Effector memory CD8-positive, alpha-beta T cell (primary cell): ENCODE measurements at places on chromosomes 2 and 18.

- no peaks in the 10 kb centered on the region for H3K4me1 ChIP-seq
- H3K36me3 ChIP-seq, result no peaks in the 10 kb centered on the region
- no peak overlapping the region for H3K27ac ChIP-seq
- H3K27me3 ChIP-seq, result peaks cover 19% of the 10 kb centered on the region
- no peak for DNase-seq
- H3K4me3 ChIP-seq, result no peak overlapping the region
These were observed 81.8 kb downstream of the C1QL2 start for GRCh38 chr2:119076713-119077112.

DNA sequence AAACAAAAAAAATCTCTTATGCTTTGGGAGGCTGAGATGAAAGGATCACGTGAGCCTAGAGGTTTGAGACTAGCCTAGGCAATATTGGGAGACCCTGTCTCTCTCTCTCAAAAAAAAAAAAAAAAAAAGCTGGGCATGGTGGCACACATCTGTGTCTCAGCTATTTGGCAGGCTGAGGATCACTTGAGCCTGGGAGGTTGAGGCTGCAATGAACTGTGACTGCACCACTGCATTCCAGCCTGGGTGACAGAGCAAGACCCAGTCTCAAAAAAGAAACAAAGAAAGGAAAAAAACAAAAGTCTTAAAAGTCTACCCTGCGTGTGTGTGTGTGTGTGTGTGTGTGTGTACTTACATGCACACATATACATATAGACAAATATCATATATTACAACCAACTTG is 25.3 kb upstream of the OR6B3 start:
- H3K36me3 ChIP-seq, result no peaks in the 10 kb centered on the region
- H3K27ac ChIP-seq, result no peak overlapping the region
- no peak for DNase-seq
- no peaks in the 10 kb centered on the region for H3K4me1 ChIP-seq

DNA sequence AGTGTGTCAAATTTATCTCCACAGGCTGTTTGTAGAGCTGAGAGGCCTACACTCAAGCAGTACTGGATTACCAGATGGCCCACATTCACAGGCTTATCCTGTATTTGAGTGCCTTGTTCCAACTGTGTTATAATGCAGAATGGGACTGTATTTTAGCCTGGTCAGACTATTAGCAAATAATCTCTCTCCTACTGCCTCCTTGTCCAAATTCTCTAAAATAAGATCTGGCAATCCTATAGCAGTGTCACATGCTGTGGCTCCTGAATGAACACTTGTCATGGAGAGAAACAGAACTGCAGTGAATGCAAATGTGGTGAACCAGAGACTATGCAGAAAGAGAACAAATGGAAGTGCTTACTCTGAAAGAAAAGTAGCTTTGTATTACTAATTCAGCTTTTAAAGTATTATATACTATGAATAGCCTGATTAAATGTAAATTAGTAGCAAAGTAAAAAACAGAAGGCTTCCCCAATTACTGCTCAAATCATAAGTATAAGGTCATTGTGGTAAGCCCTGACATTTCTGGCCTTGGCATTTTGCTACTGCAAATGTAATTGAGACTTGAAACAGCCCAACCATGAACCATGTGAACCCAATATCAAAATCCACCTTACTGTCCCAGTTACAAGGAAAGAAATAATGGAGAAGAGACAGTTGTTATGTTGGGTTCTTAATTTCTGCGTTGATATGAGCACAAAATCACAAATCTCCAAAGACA is 80.0 kb downstream of the MAP4K3 start:
- no peak for DNase-seq
- H3K27ac ChIP-seq, result no peak overlapping the region
- no peak overlapping the region for H3K4me3 ChIP-seq
- no peaks in the 10 kb centered on the region for H3K4me1 ChIP-seq
- no peaks in the 10 kb centered on the region for H3K36me3 ChIP-seq
- no peaks in the 10 kb centered on the region for H3K27me3 ChIP-seq

DNA sequence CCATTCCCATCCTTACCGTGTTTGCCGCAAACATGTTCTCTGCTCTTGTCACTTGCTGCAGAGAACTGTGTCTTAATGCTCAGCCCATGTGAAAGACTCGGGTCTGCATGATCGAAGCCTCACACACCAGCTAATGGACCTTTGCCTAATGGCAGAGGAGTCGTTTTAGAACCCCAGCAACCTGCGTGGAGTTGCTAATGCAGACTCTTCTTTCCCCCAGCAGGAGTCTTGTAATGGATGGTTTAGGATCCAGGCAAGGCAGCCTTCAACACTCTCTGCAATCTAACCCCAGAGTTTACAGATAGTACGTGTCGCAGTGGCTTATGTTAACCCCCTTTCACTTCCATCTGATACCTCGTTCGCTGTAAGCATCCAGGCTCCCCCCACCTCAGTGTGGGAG is 316.4 kb downstream of the AGAP1 start:
- peaks cover 22% of the 10 kb centered on the region for H3K36me3 ChIP-seq
- H3K27ac ChIP-seq, result no peak overlapping the region
- H3K4me1 ChIP-seq, result no peaks in the 10 kb centered on the region

DNA sequence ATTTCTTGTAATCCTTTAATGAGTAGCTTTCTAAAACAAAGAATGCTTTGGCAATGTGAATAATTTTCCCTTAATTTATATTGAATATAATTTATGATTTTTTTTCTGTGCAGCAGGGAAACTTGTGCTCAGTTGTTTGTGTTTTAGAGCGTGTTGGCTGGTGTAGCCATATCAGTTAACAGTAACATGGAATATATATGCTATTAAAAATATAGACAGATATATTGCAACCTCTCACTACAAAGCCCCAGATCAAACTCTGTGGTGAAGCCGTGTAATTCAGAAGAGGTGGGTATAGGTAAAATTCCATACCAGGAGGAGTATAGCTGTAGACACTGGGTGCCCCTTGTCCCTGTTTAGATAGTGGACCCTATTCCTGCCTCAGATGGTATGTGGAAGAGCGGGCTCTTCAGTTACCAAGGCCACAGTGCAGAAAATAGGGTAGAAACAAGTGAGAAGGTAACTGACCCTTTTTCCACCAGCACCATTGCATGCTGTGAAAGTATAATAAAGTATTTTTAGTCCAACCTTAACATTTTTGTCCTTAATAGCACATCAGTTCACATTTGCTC is 18.1 kb upstream of the RASGRP3 start:
- H3K4me1 ChIP-seq, result no peaks in the 10 kb centered on the region
- H3K36me3 ChIP-seq, result no peaks in the 10 kb centered on the region
- no peak overlapping the region for H3K4me3 ChIP-seq
- DNase-seq, result no peak
- no peaks in the 10 kb centered on the region for H3K27me3 ChIP-seq

DNA sequence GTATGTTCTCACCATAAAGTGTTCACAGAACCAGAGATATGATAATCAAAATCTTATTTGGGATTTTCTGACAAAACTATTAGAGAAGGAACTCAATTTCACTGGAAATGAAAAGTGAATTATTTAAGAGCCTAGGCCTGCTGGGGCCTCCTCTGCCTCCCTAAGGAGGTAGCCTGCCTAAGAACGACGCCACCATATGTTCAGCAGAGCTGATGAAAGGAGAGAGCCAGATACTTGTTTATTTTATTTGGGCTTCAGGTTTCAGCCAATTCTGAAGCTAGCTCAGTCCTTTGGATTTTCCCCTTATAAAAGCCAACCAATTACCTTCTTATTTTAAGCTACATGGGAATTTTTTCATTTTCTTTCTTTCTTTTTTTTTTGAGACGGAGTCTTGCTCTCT is 433.1 kb upstream of the MAP2 start:
- H3K36me3 ChIP-seq, result peaks cover 2% of the 10 kb centered on the region
- no peak overlapping the region for H3K27ac ChIP-seq
- no peak overlapping the region for H3K4me3 ChIP-seq

DNA sequence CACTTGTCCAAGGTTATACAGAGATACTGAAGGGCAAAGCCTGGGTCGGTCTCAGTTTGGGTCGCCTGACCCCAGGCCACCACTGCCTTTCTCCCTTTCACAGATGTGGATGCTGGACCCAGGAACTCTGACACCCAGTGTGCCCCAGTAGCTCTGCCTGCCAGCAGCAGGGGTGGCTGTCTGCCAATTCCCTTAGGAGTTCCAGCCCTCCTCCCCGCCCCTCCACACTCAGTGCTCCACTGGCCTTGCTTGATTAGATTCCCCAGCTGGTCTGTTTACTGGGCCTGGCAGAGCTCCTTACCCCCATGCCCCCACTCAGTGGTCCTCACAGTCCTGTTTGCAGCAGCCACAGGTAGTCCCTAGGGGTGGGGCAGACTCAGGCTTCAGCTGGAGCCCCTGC is 75.5 kb downstream of the NPAS2 start:
- no peak overlapping the region for H3K4me3 ChIP-seq
- no peaks in the 10 kb centered on the region for H3K4me1 ChIP-seq
- no peak overlapping the region for H3K27ac ChIP-seq
- H3K36me3 ChIP-seq, result no peaks in the 10 kb centered on the region
- H3K27me3 ChIP-seq, result peaks cover 13% of the 10 kb centered on the region
- no peak for DNase-seq

DNA sequence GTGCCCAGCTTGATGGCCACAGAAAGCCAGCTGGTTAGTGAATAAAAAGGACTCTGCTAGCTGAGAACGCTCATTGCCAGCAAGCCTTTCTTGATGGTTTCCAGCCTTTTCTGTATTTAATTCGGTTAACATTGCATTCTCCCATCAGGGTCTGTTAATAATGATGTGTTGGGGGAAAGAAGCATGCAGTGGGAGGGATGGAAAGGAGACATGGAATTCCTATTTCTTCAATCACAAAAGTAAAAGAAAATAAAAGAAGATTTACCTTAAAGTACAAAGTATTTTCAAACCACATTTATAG is 141.9 kb upstream of the RBBP8 start:
- no peak overlapping the region for H3K27ac ChIP-seq
- H3K27me3 ChIP-seq, result peaks cover 32% of the 10 kb centered on the region
- no peaks in the 10 kb centered on the region for H3K36me3 ChIP-seq
- no peaks in the 10 kb centered on the region for H3K4me1 ChIP-seq
- no peak for DNase-seq

DNA sequence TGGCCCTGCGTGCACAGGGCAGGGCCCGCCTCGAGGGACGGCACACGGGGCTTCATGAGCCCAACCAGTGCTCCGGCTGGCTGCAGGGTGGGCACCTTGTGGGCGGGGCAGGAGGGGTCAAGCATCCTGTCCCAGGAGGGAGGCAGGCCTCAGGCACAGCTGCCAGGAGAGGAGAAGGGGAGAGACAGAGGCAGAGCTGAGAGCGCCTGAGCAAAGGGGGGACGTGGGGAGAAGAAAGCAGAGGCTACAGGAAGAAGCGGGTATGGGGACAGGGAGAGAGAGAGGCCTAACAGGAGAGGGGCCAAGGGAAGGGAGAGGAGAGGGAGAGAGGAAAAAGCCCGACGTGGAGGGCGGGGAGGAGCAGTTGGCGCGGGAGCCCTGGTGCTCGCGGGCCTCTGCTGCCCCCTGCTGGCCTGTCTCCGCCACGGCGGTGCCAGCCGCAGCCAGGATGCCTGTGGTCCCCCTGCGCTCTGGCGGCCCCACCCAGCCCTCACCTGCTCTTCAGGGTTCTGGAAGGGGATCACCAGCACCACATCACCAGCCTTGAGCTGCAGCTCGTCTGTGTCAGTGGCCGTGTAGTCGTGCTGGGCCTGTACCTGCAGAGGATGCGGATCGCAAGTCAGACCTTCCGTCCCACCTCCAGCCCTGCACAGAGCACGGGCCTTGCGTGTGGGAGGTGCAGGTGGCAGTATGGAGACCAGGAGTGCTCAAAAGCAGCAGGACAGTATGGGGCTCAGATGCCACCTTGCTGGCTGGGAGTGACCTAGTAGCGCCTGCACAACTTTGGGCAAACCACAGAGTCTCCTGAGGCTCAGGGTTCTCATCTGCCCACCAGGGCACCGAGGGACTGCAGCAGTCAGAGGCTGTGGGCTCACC is 56.8 kb downstream of the BIN1 start:
- H3K4me1 ChIP-seq, result peaks cover 21% of the 10 kb centered on the region
- H3K4me3 ChIP-seq, result no peak overlapping the region
- peaks cover 20% of the 10 kb centered on the region for H3K36me3 ChIP-seq

DNA sequence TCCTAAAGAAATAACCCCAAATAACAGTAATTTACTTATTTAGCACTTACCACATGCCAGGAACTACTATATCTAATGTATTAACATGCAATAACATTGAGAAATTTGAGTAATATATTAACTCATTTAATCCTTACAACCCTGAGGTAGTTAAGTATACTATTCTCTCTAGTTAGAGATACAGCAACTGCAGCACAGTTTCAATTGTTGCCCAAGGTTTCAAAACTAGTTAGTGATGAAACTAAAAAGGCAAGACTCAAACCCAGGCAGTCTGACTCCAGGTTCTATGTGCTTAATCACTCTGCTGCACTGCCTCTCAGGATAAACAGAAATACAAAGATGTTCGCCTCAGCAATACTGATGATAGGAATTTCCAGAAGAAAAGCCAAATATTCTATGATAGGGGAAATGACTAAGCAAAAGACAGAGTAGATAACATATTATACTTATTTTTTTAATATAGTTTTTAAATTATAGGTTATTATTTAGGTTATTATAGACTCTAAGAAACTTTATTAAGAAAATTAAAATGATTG is 88.0 kb downstream of the SS18 start:
- no peaks in the 10 kb centered on the region for H3K36me3 ChIP-seq
- H3K4me3 ChIP-seq, result no peak overlapping the region
- H3K27me3 ChIP-seq, result no peaks in the 10 kb centered on the region
- DNase-seq, result no peak
- no peak overlapping the region for H3K27ac ChIP-seq

GRCh38 chr2:143159486-143159840 is 30.2 kb downstream of the ARHGAP15 start:
- H3K4me1 ChIP-seq, result peaks cover 71% of the 10 kb centered on the region
- H3K27ac ChIP-seq, result peak overlapping the region; percentile 22
- DNase-seq, result no peak
- peaks cover 21% of the 10 kb centered on the region for H3K36me3 ChIP-seq

DNA sequence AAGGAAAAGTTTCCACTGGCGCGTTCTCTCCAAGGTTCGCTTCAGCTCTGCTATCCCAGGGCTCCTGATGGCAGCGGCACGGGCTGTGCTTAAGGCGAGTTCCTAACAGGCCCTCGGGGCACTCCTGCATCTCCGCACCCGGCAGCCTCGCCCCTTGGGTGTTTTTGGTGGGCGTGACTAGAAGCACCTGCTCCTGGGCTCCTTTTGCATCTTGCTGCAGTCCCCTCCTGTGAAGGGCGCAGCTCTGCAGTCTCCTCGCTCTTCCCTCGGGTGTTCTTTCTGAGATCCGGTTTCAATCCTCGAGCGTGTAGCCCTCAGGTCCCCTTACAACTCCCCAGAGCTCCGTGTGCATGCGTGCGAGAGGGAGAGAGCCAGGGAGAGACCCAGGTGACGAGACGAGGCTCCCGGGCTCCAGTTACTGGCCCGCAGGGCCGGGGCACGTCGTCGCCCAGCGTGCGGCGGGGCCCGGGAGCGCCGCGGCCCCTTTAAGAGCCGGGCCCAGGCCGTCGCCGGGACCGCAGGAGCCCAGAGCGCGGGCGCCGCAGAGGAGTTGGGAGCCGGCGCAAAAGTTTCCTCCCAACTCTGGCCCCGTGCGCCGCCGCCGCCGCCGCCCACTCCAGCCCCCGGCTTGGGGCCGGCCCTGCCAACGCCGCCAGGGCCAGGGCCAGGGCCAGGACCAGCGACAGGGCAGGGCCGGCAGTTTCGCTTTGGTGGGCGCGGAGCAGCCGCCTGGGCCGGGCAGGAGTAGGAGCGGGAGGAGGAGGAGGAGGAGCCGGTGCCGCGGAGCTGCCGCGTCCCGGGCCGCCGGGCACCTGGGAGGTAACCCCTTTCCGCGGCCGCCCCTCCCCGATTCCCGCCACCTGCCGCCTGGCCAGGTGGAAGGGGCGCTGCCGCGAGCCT is at the start of gene PARD3B:
TSS of gene PARD3B (plus strand) at position 515 of the 900 bp plus-strand sequence. CDS start 525 bp downstream, outside the sequence.
- peak within 1 kb of the TSS; percentile 79 for H3K4me3 ChIP-seq
- H3K36me3 ChIP-seq, result no peaks in the 10 kb centered on the region
- no peak for DNase-seq
- peaks cover 4% of the 10 kb centered on the region for H3K4me1 ChIP-seq
- no peak within 1 kb of the TSS for H3K27ac ChIP-seq
- H3K27me3 ChIP-seq, result peaks cover 30% of the 10 kb centered on the region
